ENCODE measurements at places on chromosomes 3 and 15.

- DNase-seq: no peak
Observed at GRCh38 chr3:87200060-87200647, 27.0 kb upstream of the CHMP2B start.

GRCh38 chr15:88469321-88469720 is 1.8 kb downstream of the MRPS11 start:
- DNase-seq: no peak

DNA sequence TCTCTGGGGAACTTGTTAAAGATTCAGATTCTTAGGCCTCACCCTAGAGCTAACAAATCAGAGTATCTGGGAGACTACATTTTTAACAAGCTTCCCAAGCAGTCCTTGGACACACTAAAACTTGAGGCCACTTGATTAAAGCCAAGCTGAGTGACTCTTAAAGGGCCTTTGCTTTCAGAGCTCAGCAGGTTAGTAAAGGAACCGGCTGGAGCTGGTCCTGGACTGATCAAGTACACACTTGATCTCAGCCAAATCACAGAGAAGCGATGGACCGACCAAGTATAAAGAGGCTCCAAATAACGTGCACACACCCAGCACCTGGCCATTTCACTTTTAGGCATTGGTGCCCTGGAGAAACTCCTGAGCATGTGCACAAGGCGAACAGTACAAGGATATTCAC is 12.9 kb upstream of the TM6SF1 start:
- no peak for DNase-seq

DNA sequence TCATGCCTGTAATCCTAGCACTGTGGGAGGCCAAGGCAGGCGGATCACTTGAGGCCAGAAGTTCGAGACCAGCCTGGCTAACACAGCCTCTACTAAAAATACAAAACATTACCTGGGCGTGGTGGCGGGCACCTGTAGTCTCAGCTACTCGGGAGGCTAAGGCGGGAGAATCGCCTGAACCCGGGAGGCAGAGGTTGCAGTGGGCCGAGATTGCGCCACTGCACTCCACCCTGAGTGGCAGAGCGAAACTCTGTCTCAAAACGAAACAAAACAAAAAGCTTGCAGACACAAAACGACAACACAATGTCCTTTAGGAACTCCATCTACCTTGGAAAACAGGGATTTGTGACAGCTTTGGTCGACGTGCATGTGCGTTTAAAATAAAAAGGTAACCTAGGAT is 716 bp upstream of the KLHL24 start:
- DNase-seq: no peak

DNA sequence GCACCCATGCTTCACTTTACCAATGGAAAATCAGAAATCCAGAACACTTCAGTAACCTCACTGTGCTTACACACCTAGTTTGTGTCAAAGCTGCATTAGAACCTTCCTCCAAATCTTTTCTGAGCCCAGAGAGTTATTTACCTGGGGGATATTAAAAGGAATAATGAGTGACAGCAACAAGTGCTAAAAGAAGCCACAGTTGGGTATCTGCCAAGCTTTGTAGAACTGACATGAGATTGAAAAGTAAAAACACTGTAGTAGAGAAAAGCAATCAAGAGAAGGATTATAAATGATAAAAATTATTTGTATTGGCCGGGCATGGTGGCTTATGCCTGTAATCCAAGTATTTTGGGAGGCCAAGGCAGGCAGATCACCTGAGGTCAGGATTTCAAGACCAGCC is 8.8 kb upstream of the TBC1D23 start:
- DNase-seq: no peak

GRCh38 chr3:122787872-122788271 is 5.8 kb downstream of the HSPBAP1 start:
- no peak for DNase-seq

DNA sequence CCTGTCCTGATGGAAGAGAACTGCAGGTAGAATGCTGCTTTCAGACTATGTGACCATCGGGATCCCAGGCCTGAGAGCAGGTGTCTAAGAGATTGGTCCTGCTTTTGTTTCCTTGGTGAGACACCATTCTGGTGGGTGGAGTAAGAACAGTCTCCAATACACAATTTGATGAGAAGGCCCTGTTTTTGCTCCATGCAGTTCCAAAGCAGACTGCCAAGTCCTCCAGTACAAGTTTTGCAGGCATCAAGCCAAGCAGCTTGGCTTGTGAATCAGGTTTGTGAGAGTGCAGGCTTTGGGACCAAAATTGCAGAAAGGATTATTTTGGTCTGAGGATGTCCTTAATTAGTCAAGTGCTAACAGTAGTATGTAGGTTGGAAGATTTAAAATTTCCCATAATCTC is 381.6 kb downstream of the FOXP1 start:
- DNase-seq: no peak

GRCh38 chr3:42505128-42505848 is 2.8 kb downstream of the VIPR1 start:
- no peak for DNase-seq

GRCh38 chr3:65614585-65614984 is 424.1 kb downstream of the MAGI1 start:
- no peak for DNase-seq

- DNase-seq: no peak
Observed at GRCh38 chr3:103513003-103513402, 1078.2 kb downstream of the ZPLD1 start.

DNA sequence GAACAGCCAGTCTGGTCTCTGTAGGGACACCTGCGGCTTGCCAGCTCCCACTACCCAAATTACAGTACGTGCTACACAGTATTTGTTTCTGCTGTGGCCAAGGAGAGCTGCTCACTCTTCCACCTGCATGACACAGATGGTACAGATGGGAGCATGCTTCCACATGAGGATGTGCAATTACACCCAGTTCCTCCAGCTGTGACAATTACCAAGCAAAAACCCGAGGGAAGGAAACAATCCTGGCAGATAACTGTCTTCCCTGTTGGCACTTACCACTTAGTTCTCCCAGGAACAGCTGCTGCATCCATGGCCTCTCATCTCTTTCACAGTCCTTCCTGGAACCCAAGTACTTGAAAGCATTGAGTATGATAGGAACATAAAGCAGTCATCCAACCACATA is 34.4 kb downstream of the DET1 start:
- DNase-seq: no peak

GRCh38 chr3:15768421-15769255 is 29.1 kb downstream of the ANKRD28 start:
- peak; percentile 87 for DNase-seq

DNA sequence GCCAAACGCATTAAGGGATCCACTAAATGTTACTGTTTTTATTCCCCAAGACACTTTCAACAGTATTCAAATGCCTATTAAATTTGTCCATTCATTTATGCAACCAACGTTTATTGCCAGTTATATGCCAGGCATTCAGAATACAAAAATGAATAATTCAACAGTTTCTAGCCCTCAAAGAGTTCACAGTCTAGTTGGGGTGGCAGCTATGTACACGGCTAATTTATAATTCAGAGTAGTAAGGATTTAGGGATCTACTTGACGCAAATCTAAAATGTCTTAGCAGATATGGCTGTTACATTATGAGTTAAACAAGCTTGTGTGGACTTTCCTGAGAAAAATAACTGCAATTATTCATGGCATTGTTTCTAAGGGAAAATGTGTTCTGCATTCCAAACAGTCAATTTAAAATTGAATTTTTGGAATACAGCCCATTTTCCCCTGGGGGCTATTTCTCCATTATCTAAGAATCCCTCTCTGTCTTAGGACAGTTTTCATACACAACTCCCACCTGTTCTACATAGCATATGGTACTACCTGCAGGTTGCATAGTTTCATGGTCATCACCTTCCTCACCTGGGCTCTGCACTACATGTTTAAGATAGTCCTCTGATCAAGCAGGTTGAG is 11.5 kb upstream of the MSL2 start:
- no peak for DNase-seq

GRCh38 chr3:10426346-10427220 is 78.8 kb downstream of the ATP2B2 start:
- no peak for DNase-seq

DNA sequence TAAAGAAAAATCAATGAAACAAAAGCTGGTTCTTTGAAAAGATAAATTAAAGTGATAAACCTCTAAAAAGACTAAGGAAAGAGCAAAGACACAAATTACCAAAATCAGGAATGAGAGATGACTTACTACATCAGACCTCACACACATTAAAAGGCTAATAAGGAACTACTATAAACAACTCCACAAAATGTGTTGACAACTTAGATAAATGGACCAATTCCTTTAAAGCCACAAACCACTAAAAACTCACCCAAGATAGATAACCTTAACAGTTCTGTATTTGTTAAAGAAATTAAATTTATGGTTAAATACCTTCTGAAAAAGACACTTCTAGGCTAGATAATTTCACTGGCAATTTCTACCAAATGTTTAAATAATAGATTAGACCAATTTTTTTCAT is 170.4 kb downstream of the SMAD6 start:
- DNase-seq: no peak

DNA sequence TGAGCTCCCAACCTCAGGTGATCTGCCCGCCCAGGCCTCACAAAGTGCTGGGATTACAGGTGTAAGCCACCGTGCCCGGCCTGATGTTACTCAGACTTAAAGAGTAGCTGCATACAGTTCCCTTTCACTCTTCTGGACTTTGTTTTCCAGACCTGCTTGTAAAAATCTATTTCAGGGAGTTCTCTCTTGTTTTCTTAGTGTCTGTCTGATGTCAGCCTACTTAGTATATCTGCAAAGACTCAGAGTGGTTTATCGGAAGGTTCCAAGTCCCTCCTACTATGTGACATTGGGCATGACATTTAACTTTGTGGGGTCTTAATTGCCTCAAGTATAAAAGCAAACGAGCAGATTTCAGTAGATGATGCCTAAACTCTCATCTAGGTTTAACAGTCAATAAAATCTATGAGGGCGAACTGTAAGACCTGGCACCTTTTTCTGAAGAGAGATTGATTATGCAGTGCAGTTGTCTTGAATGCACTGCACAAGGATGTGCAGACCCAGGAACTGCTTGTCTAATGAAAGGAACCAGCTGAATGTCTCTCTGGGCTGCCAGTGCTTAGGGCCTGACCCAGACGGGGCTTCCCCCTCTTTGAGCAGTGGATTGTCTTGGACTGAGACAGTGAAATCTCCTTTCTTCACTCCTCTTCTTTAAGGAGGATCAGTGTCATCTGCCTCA is 301.4 kb downstream of the PTPRG start:
- no peak for DNase-seq

DNA sequence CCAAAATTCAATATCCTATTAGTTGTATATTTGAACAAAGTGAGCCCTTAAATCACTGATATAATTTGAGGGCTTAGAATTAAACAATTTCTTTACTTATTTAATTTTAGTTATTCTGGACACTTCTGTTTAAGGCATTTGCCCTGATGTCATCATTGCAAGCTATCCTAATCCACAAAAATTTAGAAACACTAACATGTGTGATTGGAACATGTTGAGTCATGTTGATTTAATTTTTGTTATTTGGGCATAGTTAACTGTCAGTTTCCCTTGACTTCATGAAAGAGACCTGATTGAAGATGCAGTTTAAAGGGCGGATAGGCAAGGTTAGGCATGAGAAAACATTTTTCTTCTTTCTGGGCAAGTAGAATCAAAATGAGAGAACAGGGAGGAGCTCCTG is 682.6 kb downstream of the ROBO1 start:
- no peak for DNase-seq

- no peak for DNase-seq
Observed at GRCh38 chr3:27479806-27480543, 4.2 kb downstream of the SLC4A7 start.

GRCh38 chr15:40279437-40280141 is 3.3 kb downstream of the ANKRD63 start:
- no peak for DNase-seq

DNA sequence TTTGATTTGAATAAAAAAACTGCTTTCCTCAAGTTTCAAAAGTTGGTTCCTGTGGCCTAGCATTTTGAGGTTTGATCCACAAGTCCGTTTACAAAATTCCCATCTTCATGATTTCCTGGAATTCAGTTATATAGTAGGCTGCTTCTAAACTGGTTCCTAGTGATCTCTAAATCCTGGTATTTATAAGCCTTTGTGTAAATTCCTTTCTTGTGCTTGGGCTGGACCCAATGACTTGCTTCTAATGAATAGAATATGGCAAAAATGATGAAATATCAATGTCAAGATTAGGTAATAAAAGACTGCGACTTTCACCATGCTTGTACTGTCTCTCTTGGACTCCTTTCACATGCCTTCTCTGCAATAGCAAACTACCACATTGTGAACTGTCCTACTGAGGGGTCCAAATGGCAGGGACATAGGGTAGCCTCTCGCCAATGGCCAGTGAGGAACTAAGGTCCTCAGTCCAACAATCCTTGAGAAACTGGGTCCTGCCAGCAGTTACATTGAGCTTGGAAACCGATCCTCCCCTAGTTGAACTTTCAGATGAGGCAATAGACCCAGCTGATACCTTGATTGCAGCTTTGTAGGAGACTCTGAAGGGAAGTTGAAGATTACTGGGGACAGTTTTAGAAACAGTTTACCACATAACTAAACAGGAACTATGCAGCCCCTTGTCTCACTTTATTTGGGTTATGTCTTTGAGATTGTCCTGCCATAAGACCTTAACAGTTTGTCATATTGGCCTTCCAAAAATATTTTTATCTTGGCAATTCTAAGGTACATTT is 303.9 kb upstream of the TBC1D5 start:
- no peak for DNase-seq

- no peak for DNase-seq
Observed at GRCh38 chr3:113495035-113495434, 19.9 kb downstream of the SPICE1 start.

- no peak for DNase-seq
Observed at GRCh38 chr3:169790687-169791429, 17.7 kb downstream of the MYNN start.

- DNase-seq: no peak
Observed at GRCh38 chr3:30231277-30232141, 374.9 kb upstream of the TGFBR2 start.

- no peak for DNase-seq
Observed at GRCh38 chr3:107662124-107662507, 139.4 kb downstream of the BBX start.

DNA sequence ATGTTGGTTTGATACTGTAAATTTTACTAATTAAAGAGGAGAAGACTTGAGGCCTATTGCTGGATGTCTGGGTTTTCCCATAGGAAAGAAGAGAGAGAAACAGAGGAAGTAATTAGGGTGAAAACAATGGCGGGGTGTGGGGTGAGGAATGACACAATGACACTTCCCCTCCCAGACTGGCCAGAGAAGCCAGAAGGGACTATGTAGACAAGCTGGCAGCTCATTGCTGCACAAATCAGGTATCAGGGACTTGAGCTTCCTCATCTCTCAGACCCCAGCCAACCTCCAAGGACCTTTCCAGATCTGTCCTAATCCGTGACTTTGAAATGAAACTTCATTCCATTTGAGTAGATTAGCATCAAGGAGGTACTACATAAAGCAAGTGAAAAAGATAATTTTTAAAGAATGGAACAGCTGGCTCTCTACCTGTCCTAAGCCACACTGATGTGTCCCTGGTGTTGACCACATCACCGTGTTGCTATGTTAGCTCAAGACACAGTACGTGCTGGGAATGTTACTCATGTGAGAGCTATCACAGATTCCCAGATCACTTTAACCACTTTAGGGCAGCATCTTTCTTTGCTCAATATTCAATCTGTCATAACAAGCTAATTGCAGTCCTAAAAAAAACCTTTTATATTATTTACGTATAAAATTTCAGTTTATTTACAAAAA is 22.2 kb downstream of the TMEM212 start:
- no peak for DNase-seq

GRCh38 chr3:28915741-28916500 is 364.9 kb upstream of the RBMS3 start:
- DNase-seq: no peak
